Stimulated activated CD4-positive, alpha-beta T cell treated with anti-CD3 and anti-CD28 coated beads, Interleukin-2, amount 100 ng/mL, for 4 hours (primary cell): ENCODE measurements at places on chromosomes 2 and 18.

GRCh38 chr2:55151733-55152433 lies 80.2 kb downstream of the CLHC1 start:
- DNase-seq = no peak

DNA sequence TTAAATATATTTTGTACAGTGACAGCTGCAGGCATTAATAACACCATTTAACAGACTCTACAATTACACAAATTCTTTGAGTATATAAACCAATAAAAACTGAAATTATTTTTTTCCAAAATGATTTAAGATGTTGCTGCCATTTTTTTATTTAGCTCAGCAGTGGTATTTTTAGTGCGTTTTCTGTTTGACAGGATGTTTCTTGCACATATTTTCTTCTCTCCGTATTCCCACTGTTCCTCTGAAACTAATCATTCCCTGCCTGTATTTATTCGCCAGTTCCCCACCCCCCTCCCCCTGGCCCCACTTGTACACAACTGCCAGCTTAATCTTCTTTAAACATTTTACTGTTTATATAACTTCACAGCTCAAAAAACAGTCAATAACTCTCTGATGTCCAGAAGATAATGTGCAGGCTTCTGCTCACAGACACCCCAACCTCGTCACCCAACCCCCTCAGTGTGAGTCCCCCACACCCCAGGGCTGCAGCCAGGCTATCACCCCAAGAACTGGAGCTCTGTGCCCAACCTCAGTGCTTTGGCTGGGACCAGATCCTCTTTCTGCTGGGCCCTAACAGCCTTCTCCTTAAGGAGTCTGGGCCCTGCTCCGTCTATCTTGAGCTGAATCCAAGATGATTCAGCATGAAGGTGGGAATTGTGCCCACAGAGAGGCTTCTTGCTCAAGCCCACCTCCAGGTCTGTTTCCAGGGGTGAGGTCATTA lies 41.6 kb upstream of the MAP4K4 start:
- DNase-seq = no peak

DNA sequence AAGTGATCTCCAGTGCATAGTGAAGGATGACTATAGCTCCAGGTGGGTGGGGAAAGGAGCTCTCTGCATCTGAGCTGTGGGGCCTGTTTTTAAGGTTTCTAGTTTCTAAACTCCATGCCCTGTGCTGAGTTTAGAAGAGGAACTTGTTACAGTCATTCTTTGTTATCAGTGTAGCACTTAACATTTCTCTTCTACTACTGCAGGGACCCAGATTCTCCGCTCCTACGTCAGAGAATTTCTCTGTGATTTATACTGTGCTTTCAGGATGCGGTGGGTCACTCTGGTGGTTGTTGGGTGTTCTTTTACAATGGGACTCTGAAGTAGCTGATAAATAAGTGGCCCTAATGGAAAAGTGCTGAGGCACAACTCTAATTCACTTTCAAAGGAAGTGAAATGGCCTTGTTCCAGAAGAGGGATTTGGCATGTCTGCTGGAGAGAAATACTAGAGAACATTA lies 122.0 kb downstream of the WDSUB1 start:
- DNase-seq = no peak

GRCh38 chr2:112954364-112954763 lies 23.4 kb upstream of the IL36G start:
- DNase-seq = no peak

- no peak for DNase-seq
Observed at GRCh38 chr18:32754508-32755263, 18.1 kb downstream of the KLHL14 start.

- no peak for DNase-seq
Observed at GRCh38 chr2:180519276-180519675, 461.1 kb upstream of the UBE2E3 start.

DNA sequence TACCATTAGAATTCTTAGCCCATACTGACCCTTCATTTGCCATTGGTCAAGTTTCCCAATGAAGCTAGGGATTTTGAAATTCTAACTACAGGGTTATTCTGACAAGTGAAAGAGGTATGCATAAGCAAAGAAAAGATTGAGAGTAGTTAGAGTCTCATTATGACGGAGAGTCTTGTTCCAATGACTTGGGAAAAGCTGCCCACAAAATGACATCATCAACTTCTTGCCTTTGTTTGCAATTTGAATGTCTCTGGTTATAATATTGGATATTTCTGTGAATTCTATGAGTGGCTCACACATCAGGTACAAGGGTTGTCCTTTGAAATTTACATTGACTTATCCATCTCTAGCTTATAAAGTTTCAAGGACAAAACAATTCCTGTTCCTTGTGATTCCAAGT lies 772.2 kb downstream of the TRIB2 start:
- no peak for DNase-seq
